Stimulated activated naive CD4-positive, alpha-beta T cell (primary cell): ENCODE measurements at places on chromosomes 12 and 14.

DNA sequence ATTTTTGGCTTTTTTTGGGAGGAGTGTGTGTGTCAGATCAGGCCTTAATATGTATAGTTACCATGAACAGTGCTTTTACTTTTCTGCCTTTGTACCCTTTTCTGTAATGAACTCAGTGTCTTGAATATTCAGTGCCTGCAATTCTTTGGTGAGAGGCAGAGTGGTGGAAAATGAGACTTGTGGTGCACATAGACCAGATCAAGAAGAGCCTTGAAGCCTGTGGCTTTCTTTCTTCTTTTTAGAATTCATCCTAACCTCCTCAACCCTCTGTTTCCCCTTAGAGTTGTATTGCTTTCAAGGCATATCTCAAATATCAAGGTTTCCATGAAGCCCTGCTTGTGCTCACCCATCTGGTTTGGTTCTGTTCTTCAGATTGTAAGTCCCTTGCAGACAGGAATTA lies 2.6 kb downstream of the YLPM1 start:
- DNase-seq = peak; percentile 52

DNA sequence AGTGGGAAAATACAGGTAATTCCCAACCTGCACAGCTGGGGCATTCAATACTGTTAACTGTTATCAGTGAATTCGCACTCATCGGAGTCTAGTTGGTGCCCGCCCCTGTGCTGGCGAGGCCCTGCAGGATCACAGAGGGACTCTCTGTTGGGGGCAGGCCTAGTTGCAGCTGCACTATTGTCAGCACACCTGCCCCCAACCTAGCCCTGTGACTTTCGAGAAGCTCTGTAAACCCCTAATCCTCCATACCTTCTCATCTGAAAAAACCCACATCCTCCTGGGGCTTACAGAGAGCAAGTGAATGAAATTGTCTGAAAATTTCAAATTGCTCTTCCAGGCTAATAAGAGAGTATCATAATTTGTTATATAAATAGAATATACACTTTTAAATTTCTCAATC lies 132.2 kb upstream of the NUDT4 start:
- DNase-seq = peak; percentile 75

- DNase-seq = no peak
Observed at GRCh38 chr12:117030187-117030900, 68.9 kb downstream of the TESC start.

DNA sequence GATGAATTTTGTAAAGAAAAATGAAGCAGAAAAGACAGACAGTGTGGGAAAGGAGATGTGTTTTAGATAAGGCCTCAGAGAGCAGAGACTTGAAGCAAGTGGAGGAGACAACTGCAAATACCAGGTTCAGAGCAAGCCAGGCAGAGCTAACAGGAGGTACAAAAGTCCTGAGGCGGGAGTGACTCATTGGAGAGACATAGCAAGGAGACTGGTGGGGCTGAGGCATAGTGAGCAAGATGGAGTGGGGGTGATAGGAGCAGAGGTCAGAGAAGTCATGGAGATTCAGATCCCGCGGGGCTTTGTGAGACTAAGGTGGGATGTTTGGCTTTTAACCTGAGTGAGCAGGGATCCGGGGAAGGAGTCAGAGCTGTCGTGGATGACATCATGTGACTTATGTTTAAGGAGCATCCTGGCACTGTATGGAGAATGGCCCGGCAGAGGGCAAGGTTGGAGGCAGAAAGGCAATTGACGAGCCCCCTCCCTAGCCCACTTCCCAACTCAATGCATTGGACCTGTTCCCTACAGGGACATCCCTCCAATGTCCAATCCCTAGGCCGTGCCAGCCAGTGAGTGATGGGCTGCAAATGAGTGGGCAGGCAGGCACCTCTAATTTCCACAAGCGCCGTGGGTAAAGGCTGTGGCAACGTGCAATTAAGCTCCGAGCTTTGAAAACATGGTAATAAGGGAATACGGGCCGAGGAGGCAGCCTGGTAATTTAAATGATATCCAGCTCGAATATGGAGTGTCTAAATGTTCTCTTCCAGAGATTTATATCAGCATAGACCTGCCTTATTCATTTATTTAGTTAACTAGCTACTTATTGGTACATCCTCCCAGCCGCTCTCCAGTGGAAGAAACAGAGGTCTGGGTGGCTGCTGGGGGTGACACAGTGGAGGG lies 206.8 kb upstream of the LHX5 start:
- DNase-seq = no peak

DNA sequence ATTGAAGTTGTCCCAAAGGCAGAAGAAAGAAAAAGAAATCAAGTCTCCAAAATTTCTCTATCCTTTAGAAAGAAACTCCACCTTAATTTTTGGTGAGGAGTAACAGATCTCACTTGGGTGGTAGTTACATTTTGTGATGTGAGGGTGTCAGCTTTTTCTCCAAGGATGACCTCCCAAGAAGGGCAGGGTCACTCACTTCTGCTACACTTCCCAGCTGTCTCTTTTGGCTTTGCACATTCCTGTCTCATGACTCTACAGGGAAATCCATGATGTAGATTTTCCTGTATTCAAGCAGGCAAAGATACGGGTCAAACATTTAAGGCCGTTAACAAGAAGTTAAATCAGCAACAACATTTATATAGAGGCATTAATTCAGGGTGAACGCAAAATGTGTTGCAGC lies 1016.4 kb downstream of the NRXN3 start:
- no peak for DNase-seq
